ENCODE measurements at places on chromosomes 6 and 20. TPM values are rescaled to one million over a fixed set of nuclear protein-coding genes. Genes with fewer than 3 reads are reported as not detected.

DNA sequence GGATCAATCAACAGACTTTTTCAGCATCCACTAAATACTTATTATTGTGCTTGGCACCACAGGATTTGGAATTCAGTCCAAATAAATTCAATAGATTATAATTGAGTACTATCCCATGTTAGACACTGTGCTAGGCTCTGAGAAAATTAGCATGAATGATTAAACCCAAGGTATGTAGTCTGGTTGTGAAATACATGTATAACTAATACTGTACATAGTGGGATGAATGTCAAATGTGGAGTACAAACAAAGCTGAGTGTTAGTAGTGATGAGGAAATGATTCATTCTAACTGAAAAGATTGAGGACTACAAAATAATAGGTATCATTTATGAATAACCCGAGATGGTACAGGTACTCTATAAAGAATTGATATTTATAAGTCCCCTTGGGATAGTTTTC, 111.9 kb upstream of the FLRT3 start:
- DNase-seq: peak; percentile 14

DNA sequence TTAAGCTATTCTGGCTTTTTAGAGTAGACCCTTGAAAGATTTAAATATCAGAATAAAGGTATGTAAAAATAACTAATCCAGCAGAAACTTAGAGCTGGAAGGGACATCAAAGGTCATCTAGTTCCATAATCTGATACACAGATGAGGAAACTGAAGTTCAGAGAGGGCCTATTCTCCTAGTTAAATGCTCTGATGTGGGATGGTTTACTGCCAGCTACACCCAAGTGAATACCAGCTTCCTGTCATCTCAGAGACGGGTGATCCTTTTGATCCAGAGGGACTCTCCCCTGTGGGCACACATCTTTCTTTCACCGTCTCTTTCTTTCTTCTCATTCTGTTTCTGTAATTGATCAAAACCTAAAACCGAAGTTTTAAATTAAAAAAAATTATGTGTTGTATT, 94.1 kb downstream of the MAN1A1 start:
- no peak for DNase-seq

GRCh38 chr20:43124241-43124640, 65.5 kb downstream of the PTPRT start:
- no peak for DNase-seq

DNA sequence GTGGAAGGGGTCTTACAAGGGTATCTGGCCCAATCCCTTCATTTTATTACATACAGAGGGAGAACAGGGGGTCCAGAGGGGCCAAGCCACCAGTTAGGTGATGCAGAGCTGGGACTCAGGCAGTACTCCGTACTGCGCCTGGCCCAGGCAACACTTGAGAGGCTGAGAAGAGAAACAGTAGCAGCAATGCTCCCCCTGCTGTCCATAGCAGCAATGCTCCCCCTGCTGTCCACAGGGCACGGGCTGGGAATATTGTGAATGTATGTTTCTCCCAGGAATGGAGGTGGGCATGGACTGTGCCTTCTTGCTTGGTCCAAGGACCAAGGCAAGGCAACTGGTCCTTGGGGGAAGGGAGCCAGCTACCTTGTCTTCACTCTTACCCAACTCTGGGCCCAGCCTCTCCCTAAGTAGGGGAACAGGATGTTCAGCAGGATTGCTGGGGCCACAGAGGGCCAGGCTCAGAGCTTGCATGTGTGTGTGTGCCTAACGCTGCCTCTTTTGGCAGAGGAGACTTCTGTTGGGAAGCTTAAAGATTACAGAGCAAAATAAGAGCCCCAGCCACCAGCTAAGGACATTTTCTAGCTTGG, 14.8 kb upstream of the FAM83C start:
- peak; percentile 73 for DNase-seq

DNA sequence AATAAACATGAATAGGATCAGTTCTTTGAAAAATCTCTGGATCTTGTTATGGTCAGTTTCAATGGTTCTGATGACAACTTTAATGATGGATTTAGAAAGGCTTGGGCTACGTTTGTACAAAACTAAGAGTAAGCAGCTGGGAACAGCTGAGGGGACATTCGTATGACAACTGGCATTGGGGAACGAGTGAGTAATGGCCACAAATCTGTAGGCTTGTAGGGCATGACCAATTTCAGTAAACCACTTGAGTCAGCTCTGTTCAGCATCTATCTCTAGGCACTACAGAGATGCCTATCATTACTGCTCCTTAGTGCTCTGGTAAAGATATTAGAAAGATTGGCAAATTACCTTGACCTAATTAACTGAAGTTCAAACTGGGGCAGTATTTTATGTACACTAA, 1375.6 kb downstream of the EPHA7 start:
- DNase-seq: no peak

DNA sequence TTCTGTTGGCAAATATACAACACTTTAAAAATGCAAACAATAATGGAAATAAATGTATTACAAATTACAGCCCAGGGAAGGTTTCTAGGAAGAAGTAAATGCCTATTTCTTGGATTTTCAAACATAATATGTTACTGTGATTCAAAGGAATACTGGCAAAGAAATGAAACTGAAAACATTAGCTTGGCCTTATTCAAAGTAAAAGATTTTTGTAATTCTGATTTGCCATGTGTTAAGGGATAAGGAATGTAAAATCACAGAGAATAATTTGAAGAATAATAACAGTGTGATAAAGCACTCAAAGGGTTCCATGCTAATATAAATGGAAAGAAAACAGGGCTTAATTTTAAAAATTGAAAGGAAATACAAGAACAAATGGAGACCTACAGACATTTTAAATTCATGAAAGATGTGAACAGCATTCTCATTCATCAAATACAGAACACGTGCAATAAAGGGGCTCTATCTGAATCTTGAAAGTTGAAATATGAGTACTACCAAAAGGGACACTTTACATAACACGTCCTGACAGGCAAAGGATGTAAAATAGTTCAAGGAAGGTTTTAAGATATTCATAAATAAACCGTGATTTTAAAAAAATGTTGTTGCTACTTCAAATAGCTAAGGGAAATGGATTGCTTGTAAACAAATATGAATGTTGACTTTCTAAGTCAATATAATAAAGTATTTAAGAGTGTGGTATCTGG, 138.1 kb downstream of the RFPL4B start:
- DNase-seq: peak; percentile 20

DNA sequence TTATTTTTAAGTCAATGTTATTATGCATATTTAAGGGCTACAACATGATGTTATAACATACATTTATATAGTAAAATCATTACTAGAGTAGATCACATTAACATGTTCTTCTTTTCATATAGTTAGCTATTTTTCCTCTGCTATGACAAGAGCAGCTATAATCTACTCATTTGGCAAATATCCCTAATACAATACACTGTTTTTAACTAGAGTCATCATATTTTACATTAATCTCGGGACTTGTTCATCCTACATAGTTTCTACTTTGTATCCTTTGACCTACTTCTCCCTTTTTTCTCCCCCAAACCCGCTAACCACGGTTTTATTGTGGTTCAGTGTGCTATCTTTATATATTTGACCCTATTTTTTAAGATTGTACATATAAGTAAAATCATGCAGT, 249.0 kb downstream of the EPM2A start:
- DNase-seq: no peak

DNA sequence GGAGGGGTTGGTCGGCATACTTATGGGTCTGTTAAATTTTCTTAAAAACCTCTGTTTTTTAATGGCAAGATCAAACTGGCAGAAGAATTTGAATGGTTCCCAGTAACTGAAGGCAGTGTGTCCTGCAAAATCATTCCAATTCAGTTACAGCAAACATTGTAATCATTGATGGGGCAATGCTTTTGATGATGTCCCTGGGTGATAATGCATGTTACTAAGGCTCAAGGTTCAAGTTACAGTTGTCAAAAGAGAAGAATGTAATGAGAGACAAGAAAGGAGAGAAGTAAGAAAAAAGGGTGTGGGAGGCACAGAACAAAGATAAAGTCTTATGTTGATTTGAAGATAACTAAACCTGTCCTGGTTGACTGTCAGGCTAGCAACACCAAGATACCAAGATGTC, 54.9 kb downstream of the CEP162 start:
- DNase-seq: no peak

- peak; percentile 88 for DNase-seq
Observed at GRCh38 chr20:1389703-1390580, 2.9 kb downstream of the FKBP1A start.

The GPANK1 gene
- 69.8 TPM for total RNA-seq

GRCh38 chr20:54549658-54550326, 74.4 kb downstream of the DOK5 start:
- peak; percentile 63 for DNase-seq

- DNase-seq: no peak
Observed at GRCh38 chr6:51843456-51844056, 243.9 kb downstream of the PKHD1 start.

The OGFRL1 gene
- total RNA-seq: 21.6 TPM

DNA sequence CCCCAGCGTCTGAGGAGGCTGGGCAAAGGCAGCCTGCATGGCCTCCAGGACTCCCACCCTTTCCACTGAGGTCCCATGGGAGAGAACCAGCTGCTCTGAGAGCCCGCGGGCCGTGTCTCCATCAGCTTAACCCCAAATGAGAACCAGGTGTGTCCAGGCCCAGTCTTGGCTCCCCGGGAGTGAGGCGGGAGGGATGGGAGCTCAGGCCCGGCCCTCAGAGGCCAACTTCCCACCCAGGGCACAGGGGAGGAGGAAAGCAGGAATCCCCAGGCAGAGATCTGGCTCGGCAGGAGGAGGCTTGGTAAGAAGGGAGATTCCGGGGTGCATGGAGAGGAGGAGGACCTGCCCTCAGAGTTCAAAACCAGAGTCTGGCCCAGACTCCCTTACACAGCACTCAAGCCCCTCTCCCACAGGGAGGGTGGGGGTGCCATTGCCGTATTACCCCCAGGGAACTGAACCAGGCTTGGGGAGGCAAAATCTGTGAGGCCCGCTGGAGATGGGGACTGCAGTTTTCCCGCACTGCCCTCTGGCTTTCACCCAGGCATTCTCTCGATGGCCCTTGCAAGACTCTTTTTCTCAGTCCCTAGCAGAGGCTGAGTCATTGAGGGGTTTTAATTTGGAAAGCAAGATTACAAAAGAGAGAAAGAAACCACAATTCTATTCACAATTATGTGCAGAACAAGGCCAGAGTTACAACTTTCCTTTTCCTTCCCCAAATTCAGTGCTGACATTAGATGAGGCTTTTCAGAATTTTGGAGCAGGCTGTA, 17.1 kb downstream of the FOXF2 start:
- peak; percentile 69 for DNase-seq

DNA sequence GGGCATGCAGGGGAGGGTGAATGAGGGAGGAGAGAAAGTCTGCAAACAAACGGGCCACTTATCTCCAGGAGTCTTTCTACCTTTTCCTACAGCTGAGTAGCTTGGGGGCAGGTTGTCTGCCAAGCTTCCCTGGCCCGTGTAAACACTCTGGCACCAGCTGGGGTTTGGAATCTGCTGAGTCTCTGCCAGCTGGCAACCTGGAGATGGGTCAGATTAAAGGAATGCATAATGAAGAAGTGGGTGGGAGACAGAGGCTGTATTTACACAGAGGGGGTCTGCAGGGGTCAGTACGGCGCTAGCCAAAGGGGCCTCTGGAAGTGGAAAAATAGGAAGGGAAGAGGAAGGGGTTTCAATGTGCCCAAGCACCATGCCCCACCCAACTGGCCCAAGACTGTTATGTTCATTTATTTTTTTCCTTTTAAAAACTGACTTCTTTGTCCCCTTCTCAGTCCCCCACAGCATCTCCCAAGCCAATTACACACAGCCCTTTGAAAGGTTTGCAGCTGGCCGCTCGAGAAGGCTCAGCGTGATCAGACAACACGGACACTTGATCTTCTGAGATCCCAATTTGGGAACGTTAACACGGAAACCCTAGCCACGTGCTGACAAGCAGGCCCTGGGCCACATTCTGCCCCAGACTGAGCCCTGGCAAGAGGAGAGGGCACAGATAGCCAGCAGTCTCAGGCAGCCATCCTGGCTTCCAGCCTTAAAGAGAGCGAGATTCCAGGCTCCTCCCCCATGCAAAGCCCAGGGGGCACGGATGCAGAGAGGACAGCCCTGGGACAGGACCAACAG, 25.2 kb downstream of the TRAM2 start:
- peak; percentile 94 for DNase-seq

DNA sequence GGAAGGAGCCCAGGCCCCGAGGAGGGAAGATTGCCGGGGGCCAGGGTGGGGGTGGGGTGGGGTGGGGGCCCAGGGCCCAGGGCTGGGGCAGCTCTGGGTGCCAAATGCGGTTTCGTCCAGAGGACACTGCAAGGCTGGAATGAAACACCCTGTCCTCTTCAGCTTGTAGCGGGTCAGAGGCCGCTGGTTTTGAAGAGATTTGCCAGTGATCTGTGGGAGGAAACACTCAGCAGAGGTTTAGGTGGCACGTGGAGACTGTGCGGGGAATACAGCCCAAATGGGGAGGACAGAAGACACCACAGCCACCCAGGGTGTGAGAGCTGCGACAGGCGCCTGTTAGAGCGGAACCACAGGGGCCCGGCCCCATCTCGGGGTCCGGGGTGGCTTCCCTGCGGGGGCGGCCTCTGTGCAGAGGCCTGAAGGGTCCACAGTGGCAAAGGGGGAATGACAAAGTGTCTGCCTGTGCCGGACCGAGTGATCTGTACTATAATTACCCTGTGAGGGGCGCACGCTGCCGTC, 29.2 kb downstream of the FRMD1 start:
- DNase-seq: no peak

DNA sequence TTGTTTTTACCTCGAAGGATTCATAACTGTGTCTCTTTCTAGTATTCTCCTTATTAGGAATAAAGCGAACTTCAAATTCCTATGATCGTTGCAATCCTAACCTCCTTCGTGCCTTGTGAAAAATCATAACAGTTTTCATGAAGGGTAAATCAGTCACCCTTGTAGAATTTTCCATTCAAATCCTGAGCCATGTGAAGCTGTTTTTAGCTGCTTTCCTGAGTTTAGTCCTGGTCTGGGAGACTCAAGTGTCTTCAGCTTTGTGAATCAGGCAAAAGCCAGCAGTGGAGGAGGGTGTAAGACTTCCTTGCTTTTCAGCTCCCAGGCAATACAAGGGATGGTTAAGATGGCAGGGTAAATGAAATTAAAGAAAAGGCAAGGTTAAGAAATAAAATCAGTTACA, 24.3 kb downstream of the GCNT2 start:
- no peak for DNase-seq

- DNase-seq: peak; percentile 25
Observed at GRCh38 chr20:44137266-44137801, 49.7 kb downstream of the JPH2 start.

DNA sequence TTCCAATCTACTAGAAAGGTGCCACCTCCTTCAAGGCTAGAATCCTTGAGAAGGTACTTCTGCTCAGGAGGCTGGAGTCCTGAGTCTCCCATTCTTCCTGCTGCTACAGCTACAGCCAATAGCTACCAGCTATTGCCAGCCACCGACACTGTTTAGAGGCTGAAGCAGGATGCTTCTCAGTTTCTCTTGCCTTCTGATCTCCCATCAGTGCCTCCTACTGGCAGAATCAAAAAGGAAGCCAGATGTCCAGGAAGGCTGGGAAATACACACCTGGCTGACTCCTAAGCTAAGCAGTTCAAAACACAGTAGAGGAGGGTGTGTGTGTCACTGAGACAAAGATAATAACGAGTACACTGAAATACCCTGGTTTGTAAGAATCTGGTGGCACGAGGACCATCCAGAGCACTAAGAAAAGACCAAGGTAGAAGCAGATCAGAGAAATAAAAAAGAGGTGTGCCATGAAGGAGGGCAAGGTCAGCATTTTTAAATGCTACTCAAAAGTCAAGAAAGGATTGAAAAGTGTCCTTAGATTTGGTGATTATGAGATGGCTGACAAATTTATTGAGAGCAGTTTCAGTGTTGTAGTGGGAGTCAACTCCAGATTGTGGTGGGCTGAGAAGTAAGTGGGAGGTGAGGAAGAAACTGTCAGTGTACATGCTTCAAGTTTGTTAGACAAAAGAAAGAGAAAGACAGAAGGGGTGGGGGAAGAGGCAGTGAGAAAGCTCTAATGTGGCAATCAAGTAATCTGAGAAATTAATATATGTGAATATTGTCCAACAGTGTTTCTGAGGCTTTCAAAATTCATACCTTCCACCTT, 2.3 kb upstream of the HLA-DMA start:
- DNase-seq: no peak

All from fibroblast of the aortic adventitia (primary cell).